Hindlimb muscle (tissue), 1 donor: ENCODE measurements at places on chromosomes 7 and 10.

DNA sequence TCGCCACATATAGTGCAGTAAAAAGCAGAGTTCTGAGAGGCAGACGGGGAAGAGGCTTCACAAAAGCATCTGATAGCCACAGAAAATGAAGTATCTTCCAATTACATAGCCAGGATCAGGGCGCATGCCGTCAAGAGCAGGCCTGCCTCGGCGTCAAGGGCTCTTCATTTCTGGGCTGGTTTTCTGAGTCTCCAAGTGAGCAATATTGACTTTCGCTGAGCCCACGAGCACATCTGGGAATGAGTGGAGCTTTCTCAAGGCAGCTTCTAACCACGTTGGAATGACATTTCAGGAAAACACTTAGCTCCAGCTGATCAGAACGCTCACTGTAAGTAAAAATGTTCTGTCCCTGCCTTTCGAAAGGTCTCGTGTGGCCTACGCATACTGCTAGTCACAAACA lies 51.9 kb downstream of the CLRN3 start:
- DNase-seq: no peak

DNA sequence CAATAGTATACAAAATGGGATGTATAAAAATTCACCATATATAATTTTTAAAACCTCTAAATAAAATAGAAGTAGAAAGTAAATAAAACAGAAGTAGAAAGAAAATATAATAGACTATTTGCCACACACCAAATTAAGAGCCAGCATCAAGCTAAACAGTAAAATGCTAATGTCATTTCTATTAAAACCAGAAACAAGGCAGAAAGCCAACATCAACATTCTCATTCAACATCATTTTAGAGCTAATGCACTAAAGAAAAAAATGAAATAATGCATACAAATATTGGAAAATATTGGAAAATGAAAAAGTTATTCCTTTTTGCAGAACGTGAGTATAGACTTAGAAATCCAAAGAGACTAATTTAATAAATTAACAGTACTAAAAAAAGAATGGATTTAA lies 23.4 kb upstream of the RELN start:
- DNase-seq: no peak

DNA sequence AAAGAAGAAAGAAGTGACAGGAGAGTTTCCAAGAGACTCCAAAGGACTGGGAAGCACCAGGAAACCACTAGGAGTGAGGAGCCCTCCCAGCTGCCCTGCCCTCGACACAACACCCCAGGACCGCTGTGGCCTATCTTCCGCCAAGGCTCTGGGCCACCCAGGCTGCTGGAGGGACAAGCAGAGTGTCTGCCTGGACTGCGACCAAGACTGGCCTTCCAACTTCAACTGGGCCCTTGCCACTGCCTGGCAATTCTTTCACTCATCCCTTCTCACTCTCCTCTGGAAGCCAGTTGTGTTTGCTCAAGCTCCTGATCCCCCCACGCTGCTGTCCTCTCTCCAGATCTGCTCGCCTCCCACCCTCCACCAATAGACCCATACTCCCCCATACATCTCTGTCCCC lies 10.2 kb downstream of the KIAA1549 start:
- DNase-seq: no peak

GRCh38 chr7:127290116-127290655 lies 37.4 kb upstream of the GRM8 start:
- DNase-seq: no peak

DNA sequence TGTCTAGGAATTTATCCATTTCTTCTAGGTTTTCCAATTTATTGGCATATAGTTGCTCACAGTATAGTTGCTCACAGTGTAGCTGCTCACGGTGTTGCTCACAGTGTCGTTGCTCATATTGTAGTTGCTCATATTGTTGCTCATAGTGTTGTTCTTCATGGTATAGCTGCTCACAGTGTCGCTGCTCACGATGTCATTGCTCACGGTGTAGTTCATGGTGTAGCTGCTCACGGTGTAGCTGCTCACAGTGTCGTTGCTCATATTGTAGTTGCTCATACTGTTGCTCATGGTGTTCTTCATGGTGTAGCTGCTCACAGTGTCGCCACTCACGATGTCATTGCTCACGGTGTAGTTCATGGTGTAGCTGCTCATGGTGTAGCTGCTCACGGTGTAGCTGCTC lies 7.7 kb upstream of the PRKAR1B start:
- DNase-seq: no peak

GRCh38 chr7:46839651-46840050 lies 742.3 kb downstream of the TNS3 start:
- DNase-seq: no peak

GRCh38 chr10:92222603-92223262 lies 68.1 kb downstream of the CPEB3 start:
- no peak for DNase-seq
